Activated CD4-positive, alpha-beta T cell treated with anti-CD3 and anti-CD28 coated beads for 48 hours (primary cell): ENCODE measurements at places on chromosomes 5 and 9.

DNA sequence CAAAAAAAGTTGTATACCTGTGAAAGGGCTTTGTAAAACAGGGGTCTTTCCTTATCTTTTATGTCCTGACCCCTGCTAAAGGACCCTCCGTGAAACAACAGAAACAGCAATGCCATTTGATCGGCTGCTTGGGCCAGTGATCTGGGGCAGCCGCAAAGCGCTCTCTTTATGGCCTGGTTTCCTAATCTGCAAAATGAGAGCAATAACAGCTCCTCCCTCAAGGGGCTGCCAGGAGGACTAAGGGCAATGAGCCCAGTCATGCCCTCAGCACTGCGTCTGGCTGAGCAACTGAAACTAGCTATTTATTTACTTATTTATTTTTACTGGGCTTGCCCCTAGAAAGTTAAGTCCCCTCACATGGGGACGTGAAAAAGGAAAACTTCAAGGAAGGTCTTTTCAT is 18.3 kb downstream of the CMBL start:
- no peak for DNase-seq

- peak; percentile 1 for DNase-seq
Measured at GRCh38 chr9:93316726-93317494, 133.0 kb downstream of the WNK2 start.

- DNase-seq, result peak; percentile 20
Measured at GRCh38 chr9:72592502-72593403, 71.3 kb downstream of the TMC1 start.

- no peak for DNase-seq
Measured at GRCh38 chr5:15634591-15635288, 134.8 kb downstream of the FBXL7 start.

DNA sequence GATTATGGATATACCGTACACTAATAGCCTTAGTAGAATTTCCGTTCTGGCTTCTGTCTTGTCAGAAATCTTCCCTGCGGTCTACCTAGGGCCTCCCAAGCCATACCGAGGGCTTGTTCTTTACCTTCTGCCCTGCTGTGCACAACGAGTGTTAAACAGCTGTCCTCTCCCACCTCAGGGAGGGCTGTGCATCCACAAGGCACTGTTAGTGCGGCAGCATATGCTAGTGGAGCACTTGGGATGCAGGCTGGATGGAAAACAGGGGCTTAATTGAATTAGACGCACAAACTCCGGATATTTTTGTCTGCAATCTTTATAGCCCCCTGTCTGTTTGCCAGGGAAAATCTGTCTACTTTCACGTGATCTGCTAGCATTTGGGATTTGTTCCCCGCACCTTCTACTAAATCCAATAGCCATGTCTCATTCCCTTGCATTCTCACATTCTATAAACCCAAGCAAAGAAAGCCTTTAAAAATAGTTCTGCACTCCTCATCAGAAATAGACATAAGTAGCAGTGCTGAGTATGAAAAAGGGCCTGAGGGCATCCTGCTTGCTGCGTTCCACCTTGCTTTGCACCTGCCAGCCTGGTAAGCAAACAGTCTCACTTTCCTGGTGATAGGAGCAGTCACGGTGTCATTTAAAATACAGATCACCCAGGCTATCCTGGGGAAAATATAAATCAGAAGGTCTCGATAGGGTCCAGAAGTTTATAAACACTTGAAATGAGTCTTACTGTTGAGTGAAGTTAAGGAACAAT is 382.6 kb downstream of the RASEF start:
- no peak for DNase-seq

DNA sequence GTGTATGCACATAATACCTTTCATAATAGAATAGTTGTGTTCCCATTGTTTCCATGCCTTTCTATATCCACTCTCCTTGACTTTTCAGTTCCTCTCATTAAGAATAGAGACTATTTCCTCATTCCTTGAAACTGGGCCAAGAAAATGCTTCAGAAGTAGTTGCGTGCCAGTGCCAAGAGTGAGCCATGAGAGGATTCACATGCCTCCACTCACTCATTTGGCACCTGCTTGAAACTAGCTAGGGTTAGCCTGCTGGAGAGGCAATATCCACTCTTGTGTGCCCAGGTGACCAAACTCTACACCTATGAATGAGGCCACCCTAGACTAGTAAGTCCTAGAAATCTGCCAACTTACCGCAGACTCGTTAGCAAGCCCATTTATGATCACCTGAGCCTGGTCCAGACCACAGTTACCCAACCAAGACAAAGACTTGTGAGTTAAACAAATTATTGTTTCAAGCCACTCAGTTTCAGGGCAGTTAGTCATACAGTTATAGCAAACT is 276.3 kb downstream of the EPB41L4A start:
- no peak for DNase-seq

GRCh38 chr9:114787781-114788498 is 17.9 kb downstream of the TNFSF15 start:
- DNase-seq, result no peak

DNA sequence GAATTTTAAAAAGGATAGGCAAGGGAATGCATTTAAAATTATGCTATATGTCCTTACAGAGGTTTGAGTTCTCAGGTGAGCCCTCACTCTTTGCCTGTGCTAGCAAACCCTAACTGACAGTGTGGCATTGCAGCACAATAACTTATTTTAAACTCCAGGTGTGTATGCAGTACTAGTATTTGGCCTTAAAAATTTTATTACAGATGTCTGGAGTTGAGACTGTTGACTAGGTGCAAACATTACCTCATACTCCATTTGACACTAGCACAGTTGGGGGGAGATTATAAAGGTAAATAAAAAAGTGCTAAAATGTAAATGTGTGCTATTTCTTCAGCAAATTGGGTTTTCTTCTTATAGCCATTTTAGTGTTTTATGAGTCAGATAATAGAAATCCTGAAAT is 407.7 kb downstream of the SH3GL2 start:
- DNase-seq, result no peak
